ENCODE measurements at places on chromosomes 16 and 17.
A peak's percentile ranks its signal among the peaks of the same experiment; 100 is the strongest.

DNA sequence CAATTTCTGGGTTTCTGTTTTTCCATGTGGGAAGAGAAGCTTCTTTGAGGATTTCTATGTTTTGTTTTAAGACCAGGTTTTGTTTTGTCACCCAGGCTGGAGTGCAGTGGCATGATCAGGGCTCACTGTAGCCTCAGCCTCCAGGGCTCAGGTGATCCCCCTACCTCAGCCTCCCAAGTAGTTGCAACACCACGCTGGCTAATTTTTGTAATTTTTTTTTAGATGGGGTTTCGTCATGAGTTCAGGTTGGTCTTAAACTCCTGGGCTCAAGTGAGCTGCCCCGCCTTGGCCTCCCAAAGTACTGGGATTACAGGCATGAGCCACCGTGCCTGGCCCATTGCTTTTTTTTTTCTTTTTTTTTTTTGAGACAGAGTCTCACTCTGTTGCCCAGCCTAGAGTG is 25.5 kb upstream of the TAOK1 start:
- no peak for DNase-seq

DNA sequence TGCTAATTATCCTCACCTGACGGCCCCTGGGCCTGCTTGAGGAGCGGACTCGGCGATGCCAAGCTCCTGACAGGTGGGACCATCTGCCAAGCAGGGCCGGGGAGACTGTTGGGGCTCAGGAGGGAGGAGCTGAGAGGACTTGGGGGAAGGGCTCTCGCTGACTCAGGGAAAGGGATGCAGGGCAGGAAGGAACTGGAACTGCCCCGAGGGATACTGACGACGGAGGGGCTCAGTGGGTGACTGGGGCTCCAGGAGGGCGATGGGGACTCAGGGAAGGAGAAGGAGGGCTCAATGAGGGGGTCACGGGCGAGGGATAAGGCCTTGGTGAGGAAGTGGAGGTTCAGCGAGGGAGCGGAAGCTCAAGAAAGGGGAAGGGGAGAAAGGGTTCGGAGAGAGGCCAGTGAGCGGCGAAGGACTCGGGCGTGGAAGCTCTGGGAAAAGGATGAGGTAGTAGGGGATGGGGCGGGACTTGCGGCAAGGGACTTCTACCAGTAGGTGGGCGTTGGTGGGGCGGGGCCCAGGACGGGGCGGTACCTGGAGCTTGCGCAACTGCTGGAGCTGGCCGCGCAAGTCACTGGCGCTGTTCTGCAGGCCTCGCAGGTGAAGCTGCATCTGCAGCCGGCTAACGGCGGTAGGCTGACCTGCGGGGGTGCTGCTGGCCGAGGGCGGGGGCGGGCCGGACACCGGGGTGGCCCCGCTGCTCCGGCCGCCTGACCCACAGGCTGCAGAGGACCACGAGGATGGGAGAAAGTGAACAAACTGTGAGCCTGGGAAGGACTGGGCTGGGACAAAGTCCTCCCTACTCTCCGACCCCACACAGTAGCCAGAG is 46.5 kb downstream of the SRCIN1 start:
- DNase-seq, result peak; percentile 91

- DNase-seq, result no peak
Observed at GRCh38 chr16:23505180-23505665, 5.1 kb downstream of the GGA2 start.

GRCh38 chr16:22634954-22635353 is 124.3 kb downstream of the NPIPB5 start:
- no peak for DNase-seq

GRCh38 chr17:45332989-45333701 is 16.3 kb upstream of the MAP3K14 start:
- no peak for DNase-seq

DNA sequence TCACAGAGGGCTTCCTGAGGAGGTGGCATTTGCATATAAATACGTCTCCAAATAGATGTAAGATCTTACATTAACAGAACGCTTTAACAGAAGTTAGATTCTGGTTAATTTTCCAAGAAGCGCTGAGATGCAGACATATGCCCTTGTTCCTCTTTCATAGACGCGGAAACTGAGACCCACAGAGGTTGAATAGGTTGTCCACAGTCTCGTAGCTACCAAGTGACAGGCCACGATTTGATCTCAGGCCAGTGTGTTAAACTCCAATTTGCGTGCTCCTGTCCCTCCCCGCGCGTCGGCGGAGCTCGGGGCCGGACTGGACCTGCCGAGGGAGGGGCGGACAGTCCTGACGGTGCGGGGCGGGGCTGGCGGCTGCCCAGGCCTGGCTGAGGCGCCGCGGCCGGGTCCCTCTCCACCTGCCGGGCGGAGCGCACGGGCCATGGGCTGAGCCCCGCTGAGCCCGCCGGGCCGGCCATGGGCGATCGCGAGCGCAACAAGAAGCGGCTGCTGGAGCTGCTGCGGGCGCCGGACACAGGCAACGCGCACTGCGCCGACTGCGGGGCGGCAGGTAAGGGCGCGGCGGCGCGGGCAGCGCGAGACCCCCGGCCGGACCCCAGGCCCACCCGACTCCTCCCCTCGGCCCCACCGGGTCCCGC is at the start of gene ADAP2:
ADAP2 (plus strand) TSS at position 402 of the 653 bp plus-strand sequence; CDS start at position 472, 70 bp downstream.
- DNase-seq, result peak; percentile 77

- no peak for DNase-seq
Observed at GRCh38 chr17:56982312-56982711, 4.4 kb downstream of the SCPEP1 start.

GRCh38 chr17:58325289-58325726 is 3.3 kb downstream of the TSPOAP1 start:
- no peak for DNase-seq

GRCh38 chr17:81473019-81473418 is 39.6 kb downstream of the ACTG1 start:
- no peak for DNase-seq

DNA sequence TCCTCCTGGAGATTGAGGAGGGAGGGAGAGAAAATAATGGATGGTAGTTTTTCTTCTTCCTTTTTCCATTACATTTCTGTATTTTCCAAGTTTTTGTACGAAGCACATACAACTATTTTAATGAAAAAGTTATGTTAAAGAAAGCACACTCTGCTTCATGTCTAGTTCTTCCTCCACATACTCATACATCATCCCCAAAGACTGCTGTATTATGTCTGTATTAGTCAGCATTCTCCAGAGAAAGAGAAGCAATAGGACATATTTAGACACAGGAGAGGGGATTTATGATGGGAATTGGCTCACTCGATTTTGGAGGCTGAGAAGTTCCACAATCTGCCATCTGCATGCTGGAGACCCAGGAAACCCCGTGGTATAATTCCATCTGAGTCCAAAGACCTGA is 10.1 kb upstream of the ACSM2A start:
- no peak for DNase-seq

DNA sequence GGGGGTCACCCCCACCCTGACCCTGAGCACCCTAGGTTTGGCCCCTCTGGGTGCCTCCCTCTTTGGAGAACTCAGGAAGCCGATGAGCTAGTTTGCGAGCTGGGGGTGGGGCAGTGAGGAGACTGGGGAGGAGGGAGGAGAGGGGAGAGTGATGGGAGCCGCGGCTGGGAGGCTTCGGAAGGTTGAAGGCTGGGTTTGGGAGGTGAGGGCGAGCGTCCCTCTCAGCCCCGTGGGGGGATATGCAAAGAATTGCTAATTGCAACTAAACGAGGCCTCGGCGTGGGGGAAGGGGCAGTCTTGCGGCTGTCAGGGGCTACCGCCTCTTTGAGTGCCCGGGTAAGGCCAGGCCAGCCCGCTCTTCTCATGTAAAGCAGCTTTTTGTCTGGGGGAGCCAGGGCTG is 17.6 kb upstream of the FZD2 start:
- DNase-seq, result no peak

DNA sequence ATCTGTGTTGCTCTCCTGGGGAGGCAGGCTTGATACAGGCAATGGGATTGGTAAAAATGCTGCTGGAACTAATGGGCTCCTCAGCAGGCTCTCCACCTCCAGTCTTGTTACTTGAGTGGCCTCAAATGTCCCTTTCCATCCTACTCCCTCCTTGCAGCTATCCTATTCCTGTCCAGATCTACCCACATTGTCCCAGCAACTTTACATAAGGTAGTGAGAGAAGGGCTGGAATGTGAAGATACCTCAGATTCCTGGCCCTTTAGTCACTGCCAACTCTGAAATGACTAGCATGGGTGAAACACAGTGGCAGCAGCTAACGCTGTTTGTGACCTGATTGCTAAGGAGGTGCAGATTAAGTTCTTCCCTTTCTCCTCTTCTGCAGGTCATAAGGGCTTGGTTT is 210.1 kb upstream of the HS3ST4 start:
- DNase-seq, result no peak

DNA sequence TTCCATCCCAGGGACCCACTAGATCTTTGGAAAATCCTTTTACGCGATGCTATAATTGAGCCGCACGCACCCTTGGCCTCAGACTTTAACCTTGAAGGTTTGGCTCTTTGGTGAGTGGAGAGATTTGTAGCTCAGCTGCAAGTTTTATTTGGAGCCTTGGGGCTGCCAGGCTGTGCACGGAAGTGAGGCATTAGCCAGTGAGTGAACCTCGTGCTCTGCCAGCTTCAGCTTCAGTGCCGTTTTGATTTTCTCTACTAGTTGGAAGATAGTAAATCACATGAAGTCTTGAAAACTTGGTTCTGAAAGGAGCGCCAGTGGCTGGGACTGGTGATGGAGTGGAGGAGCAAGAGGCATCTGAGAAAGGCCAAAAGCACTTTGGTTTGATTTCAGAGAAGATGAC is 17.3 kb downstream of the CRHR1 start:
- DNase-seq, result no peak

- DNase-seq, result no peak
Observed at GRCh38 chr17:41917192-41917591, 1.6 kb downstream of the ACLY start.

GRCh38 chr16:30094541-30095165 is 1.4 kb downstream of the YPEL3 start:
- DNase-seq, result no peak

GRCh38 chr17:42783062-42783790 is 2.8 kb downstream of the WNK4 start:
- DNase-seq, result no peak

- no peak for DNase-seq
Observed at GRCh38 chr16:77409311-77409710, 25.5 kb downstream of the ADAMTS18 start.

GRCh38 chr17:49434821-49435670 is 20.4 kb upstream of the PHB1 start:
- DNase-seq, result peak; percentile 36

DNA sequence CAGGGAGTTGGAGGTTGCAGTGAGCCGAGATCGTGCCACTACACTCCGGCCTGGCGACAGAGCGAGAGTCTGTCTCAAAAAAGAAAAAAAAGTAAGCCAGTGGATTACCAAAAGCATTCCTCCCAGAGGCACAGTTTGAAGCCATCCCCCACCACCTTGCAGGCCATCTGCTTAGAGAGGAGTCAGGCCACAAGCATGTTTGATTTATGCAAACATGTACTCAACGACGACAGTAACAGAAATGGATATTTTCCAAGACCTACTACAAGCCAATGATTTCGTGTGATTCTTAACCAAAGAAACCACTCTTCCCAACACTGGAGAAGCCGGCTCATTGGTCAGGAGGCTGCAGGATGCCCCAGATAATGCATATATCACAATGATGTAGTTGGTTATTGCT is 34.8 kb downstream of the MYH13 start:
- DNase-seq, result no peak

- no peak for DNase-seq
Observed at GRCh38 chr16:85259115-85259831, 147.0 kb upstream of the CIBAR2 start.

- no peak for DNase-seq
Observed at GRCh38 chr17:83145358-83145738, 65.9 kb downstream of the METRNL start.

DNA sequence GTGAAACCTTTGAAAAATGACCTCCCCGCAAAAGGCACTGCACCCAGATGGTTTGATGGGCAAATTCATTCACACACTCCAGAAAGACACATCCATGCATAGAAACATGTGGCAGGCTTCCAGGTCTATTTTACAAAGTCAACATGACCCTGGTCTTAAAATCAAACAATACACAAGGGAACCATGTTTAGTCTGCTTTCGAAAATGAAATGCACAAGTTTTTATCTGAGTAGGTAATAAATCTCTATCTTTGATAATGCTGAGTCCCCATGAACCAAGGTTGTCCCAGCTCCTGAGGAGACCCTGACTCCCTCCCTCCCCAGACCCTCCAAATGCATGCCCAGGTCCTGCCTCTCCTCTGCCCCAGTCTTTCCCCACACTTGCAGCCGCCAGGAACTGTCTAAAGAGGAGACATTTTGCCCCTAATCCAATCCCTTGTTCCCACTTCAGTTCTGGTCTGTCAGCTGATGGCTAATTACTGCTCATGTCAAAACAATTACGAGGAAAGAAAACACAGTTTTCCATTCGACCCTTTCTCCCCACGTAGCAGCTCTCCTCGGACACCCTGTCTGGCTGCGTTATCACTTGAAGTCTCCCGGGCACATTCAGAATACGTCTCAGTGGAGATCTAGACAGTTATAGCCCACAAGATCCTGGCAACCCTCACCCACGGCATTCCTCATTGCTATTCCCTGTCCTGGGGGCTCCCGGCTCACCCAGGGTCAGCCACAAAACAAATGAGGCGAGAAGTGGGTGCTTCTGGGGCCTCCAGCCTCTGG is 68.8 kb upstream of the RCVRN start:
- DNase-seq, result no peak

DNA sequence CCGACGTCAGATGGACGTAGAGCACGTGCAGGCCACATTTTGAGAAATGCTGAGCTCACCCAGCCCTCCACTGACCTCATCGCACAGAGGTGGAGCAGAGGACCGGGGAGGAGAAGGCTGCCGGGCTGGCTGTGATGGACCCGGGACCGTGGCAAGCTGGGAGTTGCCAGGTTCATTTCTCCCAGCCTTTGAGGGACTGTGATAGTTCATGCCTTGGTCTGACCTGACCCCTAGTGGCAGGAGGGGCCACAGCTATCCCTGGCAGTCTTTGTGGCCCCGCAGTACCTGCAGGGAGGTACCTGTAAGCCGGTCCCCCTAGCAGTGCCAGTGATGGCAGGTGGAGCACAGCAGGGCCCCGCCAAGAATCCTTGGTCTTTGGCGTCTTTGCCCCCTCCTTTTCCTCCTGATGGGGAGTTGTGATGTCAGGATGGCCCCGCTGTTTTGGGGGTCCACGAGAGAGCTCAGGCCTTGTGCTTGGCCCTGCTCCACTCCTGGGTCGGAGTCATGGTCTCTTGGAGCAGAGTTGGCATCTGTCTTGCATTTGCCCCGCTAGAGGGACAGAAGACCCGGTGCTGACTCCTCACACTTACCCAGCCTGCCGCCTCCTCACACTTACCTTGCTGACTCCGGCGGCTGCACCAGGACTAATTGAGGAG is 50.4 kb downstream of the OR1D5 start:
- DNase-seq, result peak; percentile 36

DNA sequence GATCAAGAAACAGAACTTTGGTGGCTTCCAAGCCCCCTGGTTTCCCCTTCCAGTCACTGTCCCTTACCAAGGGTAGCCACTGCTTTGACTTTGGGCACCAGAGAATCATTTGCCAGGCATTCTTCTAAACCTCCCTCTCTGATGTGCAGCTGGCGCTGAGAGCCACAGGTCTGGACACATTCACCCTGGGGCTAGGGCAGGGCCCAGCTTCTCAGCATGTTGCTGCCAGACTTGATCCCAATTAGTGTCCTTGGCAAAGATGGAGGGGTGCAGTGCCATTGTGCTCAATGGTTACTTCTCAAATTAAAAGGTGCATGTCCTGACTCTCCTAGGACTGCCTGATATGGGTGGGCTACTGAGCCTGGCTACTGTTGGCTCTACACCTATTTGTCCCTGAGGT is 7.6 kb upstream of the SLC47A2 start:
- DNase-seq, result no peak

- DNase-seq, result no peak
Observed at GRCh38 chr17:50889528-50890118, 23.5 kb upstream of the TOB1 start.

- no peak for DNase-seq
Observed at GRCh38 chr16:64185954-64186353, 935.9 kb downstream of the CDH11 start.

- no peak for DNase-seq
Observed at GRCh38 chr16:84486551-84487235, 17.8 kb downstream of the MEAK7 start.

Data from left colon (tissue), 2 donors.